Stomach (tissue), 19 donors: ENCODE measurements at places on chromosomes 7 and 10. TPM values are rescaled to one million over a fixed set of nuclear protein-coding genes. Genes with fewer than 3 reads are reported as not detected.
A peak's percentile ranks its signal among the peaks of the same experiment; 100 is the strongest.

DNA sequence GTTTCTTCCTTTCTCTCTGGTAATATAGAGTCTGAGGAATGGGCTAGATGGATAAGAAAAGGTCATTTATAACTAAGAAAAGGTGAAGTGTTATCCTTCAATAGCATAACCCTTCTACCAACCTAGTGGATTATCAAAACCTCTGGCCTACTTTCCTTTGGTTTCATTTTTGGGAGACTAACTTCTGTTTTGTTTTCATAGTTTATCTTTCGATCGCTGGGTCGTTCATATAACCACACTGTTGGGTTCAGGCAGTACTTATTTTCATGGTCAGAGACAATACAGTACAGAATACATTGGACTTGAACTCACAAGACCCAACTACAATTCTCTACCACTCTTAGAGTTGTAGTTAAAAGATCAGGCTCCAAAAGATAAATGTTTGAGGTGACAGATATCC is 86.5 kb downstream of the UBE2H start:
- H3K27me3 ChIP-seq, result no peaks in the 10 kb centered on the region
- H3K27ac ChIP-seq, result peak overlapping the region; percentile 69
- H3K4me3 ChIP-seq, result no peak overlapping the region
- DNase-seq, result no peak
- peaks cover 20% of the 10 kb centered on the region for H3K36me3 ChIP-seq
- peaks cover 75% of the 10 kb centered on the region for H3K4me1 ChIP-seq

DNA sequence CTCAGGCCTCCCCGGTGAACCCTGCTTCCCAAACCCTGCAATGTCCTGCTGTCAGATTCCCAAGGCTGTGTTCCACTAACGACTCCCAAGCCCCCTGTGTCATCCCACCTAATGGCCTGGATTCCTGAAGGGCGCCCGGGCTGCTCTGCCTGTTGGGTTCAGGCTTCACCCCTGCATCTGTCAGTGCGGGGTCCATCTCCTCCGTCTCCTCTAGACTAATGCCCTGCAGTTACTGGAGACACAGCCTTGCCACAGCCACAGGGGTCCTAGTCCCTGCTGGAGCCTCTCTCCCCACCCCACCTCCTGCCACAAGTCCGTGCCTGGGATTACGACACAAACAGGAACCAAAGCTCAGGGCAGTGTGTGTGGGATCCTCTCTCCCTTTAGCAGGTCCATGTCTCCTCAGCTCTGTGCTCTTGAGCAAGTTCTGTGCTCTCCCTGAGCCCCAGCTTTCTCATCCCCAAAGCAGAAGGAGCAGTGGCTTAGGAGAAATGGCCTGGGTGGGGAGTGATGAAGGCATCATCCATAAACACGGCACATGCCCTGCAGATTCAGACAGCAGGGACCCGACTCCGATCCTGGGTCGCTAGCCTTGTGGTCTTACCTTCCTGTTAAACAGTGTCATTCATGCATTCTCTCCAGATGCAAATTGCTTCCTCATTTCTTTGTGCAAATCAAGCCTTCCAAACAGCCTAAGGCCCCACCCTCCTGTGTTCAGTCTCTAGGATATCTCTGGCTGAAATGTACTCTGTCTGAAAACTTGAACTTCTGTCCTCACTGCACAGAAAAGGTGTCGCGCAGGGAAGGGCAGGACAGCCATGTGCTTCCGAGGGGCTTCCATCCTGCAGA is 8.2 kb upstream of the RBP3 start:
- H3K36me3 ChIP-seq, result no peaks in the 10 kb centered on the region
- H3K27ac ChIP-seq, result no peak overlapping the region
- DNase-seq, result no peak
- no peak overlapping the region for H3K4me3 ChIP-seq

GRCh38 chr10:17961551-17962422 is 10.1 kb downstream of the SLC39A12 start:
- no peaks in the 10 kb centered on the region for H3K27me3 ChIP-seq
- H3K4me3 ChIP-seq, result no peak overlapping the region
- DNase-seq, result no peak
- H3K4me1 ChIP-seq, result no peaks in the 10 kb centered on the region

DNA sequence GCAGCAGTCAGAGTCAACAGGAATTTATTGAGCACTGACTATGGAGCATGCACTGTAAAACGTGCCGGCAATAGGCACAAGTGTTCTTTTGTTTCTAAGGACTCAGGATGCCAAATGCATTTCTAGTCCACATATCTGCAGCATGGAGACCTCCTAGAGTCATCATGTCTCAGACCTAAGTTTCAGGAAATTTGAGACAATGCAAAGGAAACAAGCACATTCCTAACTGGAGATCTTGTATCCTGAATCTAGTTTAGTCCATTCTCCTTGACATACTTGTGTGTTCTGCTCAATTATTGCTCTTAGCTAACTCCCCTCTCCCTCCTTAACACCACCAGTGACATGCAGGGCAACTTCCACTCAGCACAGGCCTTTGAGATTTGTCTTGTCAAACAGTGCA is 173.2 kb downstream of the ZNF438 start:
- no peaks in the 10 kb centered on the region for H3K4me1 ChIP-seq
- H3K27me3 ChIP-seq, result no peaks in the 10 kb centered on the region
- peak overlapping the region; percentile 65 for H3K27ac ChIP-seq
- no peak overlapping the region for H3K4me3 ChIP-seq
- no peak for DNase-seq
- no peaks in the 10 kb centered on the region for H3K36me3 ChIP-seq

GRCh38 chr7:45720989-45721388 is 146.8 kb downstream of the ADCY1 start:
- no peaks in the 10 kb centered on the region for H3K27me3 ChIP-seq
- no peak overlapping the region for H3K4me3 ChIP-seq
- DNase-seq, result no peak

- H3K27me3 ChIP-seq, result no peaks in the 10 kb centered on the region
- H3K4me3 ChIP-seq, result no peak overlapping the region
- DNase-seq, result no peak
- H3K4me1 ChIP-seq, result peaks cover 25% of the 10 kb centered on the region
- no peak overlapping the region for H3K27ac ChIP-seq
These were observed 155.0 kb downstream of the RNF216 start for GRCh38 chr7:5626498-5626897.

DNA sequence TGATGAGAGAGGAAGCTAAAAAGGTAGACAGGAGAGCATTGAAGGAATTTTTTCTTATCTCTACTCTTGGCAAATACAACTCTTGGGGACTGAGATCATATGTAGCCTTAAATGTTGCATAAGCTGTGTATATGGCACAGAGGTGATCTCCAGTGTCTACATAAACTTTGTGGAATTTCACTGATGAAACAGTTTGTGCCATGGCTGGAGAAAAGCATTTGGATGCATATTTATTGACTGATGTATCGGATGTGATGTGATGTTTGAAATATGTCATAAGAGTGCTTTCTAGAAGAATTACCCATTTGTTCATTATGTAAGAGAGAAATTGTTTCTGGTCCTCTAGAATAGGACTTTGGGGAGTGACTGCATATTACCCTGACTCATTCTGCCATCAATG is 244.9 kb upstream of the LRRTM3 start:
- H3K27me3 ChIP-seq, result no peaks in the 10 kb centered on the region
- no peaks in the 10 kb centered on the region for H3K36me3 ChIP-seq
- no peak overlapping the region for H3K4me3 ChIP-seq
- no peaks in the 10 kb centered on the region for H3K4me1 ChIP-seq

Gene GIMAP8
- total RNA-seq, result 0.29 TPM

Gene FAM20C
- 49.0 TPM for total RNA-seq

Gene IL2RA
- total RNA-seq, result not detected

DNA sequence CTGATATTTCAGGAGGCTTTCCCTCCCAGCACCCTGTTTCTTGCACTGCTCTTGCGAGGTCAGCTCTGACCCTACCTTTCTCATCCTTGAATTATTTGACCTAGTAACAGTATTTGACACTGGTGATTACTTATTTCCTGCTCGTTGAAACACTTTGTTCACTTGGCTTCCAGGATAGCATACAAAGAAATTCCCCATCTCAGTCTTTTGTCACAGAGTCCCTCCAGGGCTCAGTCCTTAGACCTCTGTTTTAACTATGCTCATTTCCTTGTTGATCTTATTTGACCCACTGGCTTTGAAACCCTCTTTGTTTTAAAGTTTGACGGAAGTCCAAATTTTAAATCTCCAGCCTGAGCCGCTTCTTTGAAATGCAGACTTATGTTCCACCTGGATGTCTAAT is 29.9 kb downstream of the BMPR1A start:
- peaks cover 20% of the 10 kb centered on the region for H3K4me1 ChIP-seq
- DNase-seq, result peak; percentile 37
- H3K36me3 ChIP-seq, result no peaks in the 10 kb centered on the region
- peak overlapping the region; percentile 35 for H3K27ac ChIP-seq
- no peaks in the 10 kb centered on the region for H3K27me3 ChIP-seq

- no peak overlapping the region for H3K4me3 ChIP-seq
- H3K27ac ChIP-seq, result no peak overlapping the region
- no peaks in the 10 kb centered on the region for H3K36me3 ChIP-seq
- DNase-seq, result no peak
- no peaks in the 10 kb centered on the region for H3K4me1 ChIP-seq
These were observed 176.9 kb downstream of the SEMA3A start for GRCh38 chr7:84017651-84018050.

DNA sequence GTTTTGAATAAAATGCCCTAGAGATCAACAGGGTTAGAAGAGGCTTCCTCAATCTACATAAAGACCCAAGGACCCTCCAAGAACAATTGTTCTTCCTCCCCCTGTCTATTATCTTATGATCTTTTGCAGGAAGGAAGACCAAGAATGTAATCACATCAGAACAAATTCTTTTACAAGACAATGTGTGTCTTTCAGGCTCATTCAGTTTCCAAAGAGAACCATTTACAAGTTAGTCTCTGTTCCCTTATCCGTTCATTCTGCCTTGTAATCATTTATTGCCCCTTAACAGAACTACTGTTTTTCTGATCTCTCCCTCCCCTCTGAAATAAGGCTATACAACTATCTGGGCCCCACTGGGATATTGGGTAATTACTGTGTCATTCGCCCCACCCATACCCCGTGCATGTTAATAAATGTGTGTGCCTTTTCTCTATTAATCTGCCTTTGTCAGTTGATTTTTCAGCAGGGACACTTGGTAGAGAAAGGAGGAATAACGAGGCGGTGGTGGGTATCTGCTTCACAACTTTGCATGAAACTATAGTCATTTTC is 5.7 kb upstream of the MKRN1 start:
- peaks cover under 1% of the 10 kb centered on the region for H3K4me1 ChIP-seq
- no peak for DNase-seq
- no peak overlapping the region for H3K4me3 ChIP-seq
- H3K27me3 ChIP-seq, result no peaks in the 10 kb centered on the region

Gene NAT16
- total RNA-seq, result not detected

- no peaks in the 10 kb centered on the region for H3K36me3 ChIP-seq
- no peak overlapping the region for H3K4me3 ChIP-seq
- no peaks in the 10 kb centered on the region for H3K4me1 ChIP-seq
These were observed 31.2 kb upstream of the EN2 start for GRCh38 chr7:155426543-155427410.

GRCh38 chr10:83678850-83679249 is 460.5 kb upstream of the GHITM start:
- no peak for DNase-seq
- H3K4me3 ChIP-seq, result no peak overlapping the region
- no peak overlapping the region for H3K27ac ChIP-seq
- no peaks in the 10 kb centered on the region for H3K36me3 ChIP-seq
- H3K4me1 ChIP-seq, result no peaks in the 10 kb centered on the region

- H3K27ac ChIP-seq, result no peak overlapping the region
- H3K27me3 ChIP-seq, result no peaks in the 10 kb centered on the region
- H3K4me3 ChIP-seq, result no peak overlapping the region
- H3K4me1 ChIP-seq, result no peaks in the 10 kb centered on the region
- DNase-seq, result no peak
- no peaks in the 10 kb centered on the region for H3K36me3 ChIP-seq
These were observed 76.7 kb downstream of the EZH2 start for GRCh38 chr7:148807436-148807835.

DNA sequence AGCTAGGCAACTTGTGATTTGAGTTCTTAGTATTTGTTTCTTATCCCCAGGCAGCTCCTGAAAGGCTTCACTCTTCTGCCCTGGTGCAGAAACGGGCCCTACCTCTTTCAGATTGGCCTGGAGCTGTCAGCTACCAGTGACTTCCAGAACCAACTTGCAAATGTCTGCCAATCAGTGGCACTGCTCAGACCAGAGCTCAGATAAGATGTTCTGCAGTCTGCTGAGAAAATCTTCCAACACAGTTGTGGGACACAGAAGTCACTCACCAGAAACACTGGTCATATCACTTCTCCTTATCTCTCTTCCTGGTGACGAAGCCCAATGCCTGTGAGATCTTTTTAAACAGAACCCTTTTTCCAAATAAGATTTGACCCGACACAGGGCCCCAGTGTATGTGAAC is 81.9 kb upstream of the DUSP5 start:
- no peak for DNase-seq
- H3K36me3 ChIP-seq, result no peaks in the 10 kb centered on the region
- H3K27ac ChIP-seq, result peak overlapping the region; percentile 34
- H3K4me3 ChIP-seq, result no peak overlapping the region
- peaks cover 16% of the 10 kb centered on the region for H3K4me1 ChIP-seq

Gene PIK3CG
- 21.9 TPM for total RNA-seq

DNA sequence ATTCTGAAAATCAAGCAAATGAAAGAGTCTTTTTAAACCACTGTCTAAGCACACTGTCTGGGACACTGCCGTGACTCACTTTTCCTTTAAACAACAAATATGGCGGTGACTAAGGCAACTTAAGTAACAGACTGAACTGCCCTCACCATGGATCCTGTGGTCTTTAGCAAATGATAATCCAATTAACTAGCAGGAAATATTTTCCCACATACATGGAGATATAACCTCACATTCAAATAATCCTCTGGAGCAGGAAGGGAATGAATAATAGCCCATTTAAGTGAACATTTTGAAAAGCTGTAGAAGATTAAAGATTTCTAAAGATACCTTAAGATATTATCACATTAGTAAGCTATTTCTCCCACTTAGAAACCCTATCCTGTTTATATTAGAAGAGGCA is 40.3 kb upstream of the LRRC17 start:
- H3K4me1 ChIP-seq, result peaks cover 28% of the 10 kb centered on the region
- H3K27me3 ChIP-seq, result no peaks in the 10 kb centered on the region
- DNase-seq, result no peak
- H3K27ac ChIP-seq, result no peak overlapping the region

- H3K4me1 ChIP-seq, result no peaks in the 10 kb centered on the region
- no peaks in the 10 kb centered on the region for H3K27me3 ChIP-seq
- no peak overlapping the region for H3K27ac ChIP-seq
- no peaks in the 10 kb centered on the region for H3K36me3 ChIP-seq
- H3K4me3 ChIP-seq, result no peak overlapping the region
These were observed 112.8 kb upstream of the KCND2 start for GRCh38 chr7:120160166-120160565.

Gene MMD2
- not detected for total RNA-seq

- no peaks in the 10 kb centered on the region for H3K4me1 ChIP-seq
- no peak overlapping the region for H3K4me3 ChIP-seq
These were observed 181.8 kb upstream of the PFKP start for GRCh38 chr10:2885288-2886278.

Gene CARD11
- total RNA-seq, result 0.45 TPM

Gene TRPV5
- not detected for total RNA-seq

- H3K27me3 ChIP-seq, result no peaks in the 10 kb centered on the region
- no peaks in the 10 kb centered on the region for H3K36me3 ChIP-seq
- DNase-seq, result no peak
These were observed 74.0 kb downstream of the GPR141 start for GRCh38 chr7:37757563-37757962.
